Stimulated activated CD8-positive, alpha-beta memory T cell treated with anti-CD3 and anti-CD28 coated beads, Interleukin-4, amount 100 ng/mL, for 4 hours (primary cell): ENCODE measurements at places on chromosomes 1 and 21.

GRCh38 chr1:12629985-12630760 is 12.2 kb upstream of the DHRS3 start:
- no peak for DNase-seq

DNA sequence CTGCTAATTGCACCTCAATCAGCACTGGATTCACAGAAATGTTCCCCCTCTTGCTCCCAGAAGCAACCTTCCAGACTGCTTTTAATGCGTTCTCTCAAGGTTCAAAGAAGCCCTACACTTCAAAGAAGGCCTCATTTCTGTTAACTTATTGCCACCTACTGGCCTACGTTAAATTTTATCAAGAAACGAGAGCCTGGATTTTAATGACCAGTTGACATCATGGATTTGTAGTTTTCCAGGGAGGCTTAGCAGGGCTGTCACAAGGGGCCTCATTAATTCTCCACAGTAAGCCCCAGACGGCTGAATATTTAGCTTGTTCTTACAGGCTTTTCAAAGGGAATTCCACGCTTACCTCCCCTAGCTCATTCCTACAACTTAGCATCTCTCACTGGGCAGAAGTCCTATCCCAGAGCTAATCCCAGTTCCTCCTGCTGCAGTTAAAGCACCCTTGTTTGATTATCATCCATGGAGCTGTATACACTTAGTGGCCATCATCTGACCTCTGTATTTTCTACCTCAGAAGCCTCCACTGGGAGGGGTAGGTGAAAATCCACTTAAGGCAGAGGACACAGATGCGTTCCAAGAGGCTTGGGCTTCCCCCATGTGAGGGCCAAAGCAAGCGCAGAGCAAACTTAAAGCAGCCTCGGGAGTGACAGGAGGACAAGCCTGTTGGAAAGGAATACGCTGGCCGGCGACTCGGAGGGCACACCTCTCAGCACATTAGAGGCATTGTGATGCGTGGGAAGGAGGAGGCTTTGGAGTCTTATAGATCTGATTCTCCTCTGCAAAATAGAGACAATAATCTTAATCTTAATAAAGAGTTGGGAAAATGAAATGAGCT is 32.2 kb upstream of the CYP4X1 start:
- no peak for DNase-seq

DNA sequence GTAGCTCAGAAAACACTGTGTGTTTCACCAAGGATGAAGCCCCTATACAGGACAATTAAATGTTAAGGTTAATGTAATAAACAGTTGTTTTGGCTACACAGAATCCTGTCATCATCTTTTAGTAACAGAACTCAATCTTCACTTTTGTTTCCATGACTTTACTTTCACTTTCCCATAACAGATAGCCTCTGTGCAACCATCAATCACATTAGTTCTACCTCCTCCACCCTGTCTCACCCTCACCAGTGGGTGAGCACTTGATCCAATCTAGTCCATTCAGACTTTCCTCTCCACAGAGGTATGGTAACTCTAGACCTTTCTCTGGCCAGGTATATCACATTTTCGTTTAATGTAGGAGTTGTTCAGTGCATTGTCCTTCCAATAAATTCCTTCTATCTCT is 1018.5 kb downstream of the ADGRL2 start:
- DNase-seq = no peak

DNA sequence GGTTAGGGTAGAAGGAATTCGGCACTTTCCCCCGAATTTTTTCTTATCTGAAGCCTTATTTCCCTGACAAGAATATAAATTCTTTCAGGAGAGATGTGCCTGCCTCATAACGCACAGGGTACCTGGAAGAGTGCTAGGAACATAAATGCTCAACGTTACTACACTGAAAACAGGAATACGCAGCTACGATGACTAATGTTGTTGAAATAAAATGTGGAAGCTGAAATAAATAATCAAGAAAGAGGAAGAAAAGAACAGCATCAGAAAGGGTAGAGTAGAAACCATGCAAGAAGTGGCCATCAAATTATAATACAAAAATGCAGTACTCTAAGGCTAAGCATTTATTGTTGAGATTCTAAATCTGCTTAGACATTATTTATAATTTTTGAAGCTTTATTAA is 33.9 kb downstream of the SLC66A1 start:
- no peak for DNase-seq

GRCh38 chr1:37152491-37152890 is 118.2 kb upstream of the GRIK3 start:
- no peak for DNase-seq

- no peak for DNase-seq
Measured at GRCh38 chr1:159009704-159010361, at the start of gene IFI16. Gene IFI16 (plus strand): TSS chr1:159009907. CDS start chr1:159014681, 4,774 bp downstream.

DNA sequence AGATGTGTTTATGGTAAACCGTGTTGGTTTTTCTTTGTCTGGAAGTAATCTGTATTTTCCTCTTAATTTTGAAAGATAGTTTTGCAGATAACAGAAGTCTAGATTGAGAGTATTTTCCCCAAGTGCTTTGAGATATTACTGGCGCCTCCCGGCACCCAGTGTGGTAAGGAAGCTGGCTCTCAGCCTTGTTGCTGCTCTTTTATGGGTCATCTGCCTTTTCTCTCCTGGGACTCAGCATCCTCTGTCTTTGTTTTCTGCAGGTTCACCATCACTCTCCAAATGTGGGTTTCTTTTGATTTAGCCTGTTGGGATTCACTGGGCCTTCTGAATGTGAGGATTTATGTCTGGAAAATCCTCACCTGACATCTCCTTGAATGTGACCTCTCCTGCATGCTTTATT is 37.4 kb downstream of the POFUT2 start:
- DNase-seq = no peak

GRCh38 chr1:179016706-179017382 is 8.8 kb upstream of the FAM20B start:
- DNase-seq = no peak

GRCh38 chr1:233102341-233102740 is 151.9 kb downstream of the NTPCR start:
- no peak for DNase-seq

GRCh38 chr1:107914119-107914765 is 50.7 kb downstream of the VAV3 start:
- no peak for DNase-seq

DNA sequence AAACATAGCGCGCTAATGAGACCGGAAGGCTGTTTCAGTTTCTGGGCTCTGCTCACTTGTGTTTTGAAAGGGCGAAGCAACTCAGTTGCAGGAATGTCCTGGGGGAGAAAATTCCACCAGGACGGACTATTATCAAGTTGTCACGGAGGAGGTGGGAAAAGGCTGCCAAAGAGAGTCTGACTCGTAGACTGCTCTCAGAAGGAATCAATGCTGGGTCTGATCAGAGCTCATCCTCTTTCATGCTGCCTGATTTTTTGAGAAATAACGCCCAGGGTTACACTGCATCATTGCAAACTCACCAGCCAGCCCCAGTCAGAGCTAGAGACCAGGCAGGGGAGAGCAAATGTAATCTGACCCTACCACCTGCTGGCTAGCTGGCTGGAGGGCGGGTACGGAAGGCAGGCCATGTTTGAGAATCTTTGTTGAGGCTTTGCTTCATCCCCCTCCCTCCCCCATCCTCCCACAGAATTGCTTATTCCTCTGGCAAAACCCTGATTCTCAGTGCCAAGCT is 36.4 kb upstream of the BCL9 start:
- DNase-seq = no peak

DNA sequence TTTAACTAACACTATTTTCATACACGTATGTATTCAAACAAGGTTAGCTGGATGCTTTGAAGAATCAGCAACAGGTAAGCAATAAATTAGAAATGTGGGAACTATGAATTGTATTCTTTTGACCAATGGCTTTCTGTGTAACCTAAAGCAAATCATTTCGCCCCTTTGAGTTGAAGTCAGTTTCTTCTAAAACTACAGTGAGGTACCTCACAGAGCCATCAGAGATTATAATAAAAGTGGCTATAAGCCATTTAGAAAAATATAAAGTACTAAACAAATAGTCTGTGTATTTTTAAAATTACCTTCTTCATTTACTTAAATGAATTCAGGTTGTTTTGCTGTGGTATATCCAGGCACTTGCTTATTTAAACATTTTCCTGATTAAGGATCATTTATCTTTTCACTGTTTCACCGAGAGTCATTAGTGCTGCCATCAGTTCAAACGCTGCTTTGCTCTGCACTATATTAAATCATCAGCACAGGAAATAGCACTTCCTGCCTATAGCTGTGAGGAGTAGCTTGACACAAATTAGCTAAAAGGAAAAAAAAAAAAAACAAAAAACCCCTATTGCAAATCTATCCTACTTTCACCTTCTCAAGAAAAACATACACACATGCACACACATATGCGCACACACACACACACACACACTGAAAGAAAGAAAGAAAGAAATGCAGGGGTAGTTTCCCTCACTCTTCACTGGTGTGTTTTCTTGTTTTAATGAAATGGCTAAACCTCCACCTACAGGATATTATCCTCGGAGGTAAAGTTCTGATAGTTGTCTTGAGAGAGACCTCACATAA is 39.8 kb upstream of the C1orf105 start:
- DNase-seq = no peak

DNA sequence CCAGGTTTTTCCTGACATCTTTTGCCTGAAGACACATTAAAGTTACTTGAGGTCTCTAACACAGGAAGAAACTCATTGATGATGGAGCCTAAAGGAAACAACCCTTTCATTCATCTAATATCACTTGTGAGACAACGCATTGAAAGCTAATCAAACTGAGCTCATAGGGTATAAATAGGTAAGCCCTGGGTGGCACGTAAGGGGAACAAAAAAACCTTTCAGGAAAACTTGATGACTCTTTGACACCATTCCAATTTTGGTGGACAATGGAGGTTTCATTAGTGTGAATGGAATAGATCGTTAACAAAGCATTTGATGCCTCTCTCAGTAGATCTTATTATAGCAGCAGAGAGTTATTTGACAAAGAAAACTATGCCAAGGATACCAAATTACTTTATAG is 80.7 kb upstream of the DUSP10 start:
- no peak for DNase-seq

- no peak for DNase-seq
Measured at GRCh38 chr1:204836856-204837255, 33.8 kb upstream of the NFASC start.

- DNase-seq = no peak
Measured at GRCh38 chr1:64199154-64199553, 4.3 kb upstream of the UBE2U start.

DNA sequence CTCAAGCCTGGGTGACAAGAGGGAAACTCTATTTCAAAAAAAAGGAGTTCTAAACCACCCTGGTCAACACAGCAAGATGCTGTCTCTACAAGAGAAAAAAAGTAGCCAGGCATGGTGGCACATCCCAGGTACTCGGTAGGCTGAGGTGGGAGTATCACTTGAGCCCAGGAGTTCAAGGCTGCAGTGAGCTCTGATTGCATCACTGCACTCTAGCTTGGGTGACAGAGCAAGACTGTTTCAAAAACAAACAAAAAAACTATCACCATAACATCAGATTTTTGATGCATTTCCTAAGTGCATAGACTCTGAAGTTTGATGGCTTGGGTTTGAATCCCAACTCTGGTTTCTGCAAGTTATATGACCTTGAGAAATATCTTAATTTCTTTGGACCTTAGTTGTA is 9.6 kb downstream of the ELOA start:
- DNase-seq = no peak

DNA sequence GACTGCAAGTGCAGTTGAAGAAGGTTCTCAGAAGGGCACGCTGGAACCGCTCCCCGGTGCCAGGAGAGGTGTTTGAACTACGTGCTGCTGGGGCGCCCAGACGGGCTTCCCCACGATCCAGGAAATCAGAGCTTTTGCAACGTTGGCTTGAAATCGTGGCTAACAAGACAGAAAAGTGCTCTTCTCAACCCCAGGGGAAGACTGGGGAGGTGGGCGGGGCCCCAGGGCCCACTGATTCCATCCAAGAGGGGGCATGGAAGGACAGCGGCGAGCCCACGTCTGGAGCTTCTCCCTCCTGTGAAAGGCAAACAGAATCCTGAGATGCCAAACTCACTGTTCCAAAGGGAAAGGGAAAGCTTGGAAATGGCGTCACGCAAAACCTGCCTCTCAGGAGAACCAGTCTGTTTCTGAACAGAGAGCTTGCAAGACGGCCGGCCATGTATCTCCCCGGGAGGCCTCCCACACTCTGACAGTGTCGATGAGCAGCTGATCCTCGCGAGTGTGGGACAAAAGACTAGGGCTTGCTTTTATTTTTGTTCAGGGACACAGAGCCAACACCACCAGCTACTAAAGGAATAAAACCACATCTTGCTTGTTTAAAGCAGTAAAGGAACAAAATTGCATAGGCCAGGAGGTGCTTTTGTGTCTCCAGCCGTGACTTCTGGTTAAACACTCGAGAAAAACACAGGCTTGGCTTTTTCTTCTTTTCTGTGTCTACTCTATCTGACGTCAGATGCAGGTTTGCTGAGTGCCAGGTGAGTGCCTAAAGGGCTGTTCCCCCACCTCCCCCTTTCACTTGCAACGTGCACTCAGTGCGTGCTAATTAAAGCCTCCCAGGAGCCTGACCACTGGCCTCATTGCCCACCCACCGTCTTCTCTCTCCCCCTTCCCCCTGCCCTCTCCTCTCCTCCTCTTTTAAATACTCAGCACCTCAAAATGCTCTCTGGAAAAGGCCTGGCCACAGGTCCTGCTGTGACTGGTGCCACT is 41.5 kb downstream of the LRRC3 start:
- DNase-seq = no peak

DNA sequence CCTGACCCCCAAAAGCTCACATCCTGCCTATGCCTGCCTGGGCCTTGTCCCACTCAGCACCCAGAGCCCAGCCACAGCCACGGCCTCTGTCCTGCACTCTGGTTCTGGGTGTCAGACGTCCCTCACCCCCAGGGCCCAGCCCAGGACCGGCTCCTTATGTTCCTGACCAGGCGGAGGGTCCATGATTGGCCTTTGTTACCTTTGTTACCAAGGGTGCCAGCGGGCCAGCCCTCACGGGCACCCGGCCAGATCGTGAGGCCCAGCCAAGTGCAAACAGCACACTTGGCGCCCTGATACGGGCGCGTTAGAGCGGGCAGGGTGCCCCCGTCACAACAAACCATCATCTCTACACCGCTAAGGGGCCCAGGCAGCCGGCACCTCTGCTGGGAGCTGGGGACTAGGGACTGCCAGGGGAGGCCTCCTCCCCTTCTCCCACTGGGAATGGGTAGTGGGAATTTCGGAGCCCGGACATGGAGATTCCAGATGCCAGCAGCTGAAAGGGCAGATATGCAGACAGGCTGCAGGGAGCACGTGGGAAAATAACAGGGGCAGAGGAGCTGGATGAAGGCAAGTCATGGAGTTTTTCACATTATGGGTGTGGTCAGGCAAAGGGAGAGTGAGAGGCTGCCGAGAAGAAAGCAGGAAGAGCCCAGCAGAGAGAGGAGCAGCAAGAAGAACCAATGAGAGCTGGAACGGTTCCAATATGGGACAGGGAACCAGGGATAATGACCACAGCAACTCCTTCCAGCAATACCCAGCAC is 22.1 kb downstream of the HSPG2 start:
- no peak for DNase-seq

- no peak for DNase-seq
Measured at GRCh38 chr1:211601982-211602670, 23.2 kb upstream of the SLC30A1 start.

GRCh38 chr21:31363720-31364119 is 19.7 kb upstream of the TIAM1 start:
- no peak for DNase-seq

GRCh38 chr1:34162852-34163766 is 1.9 kb downstream of the CSMD2 start:
- no peak for DNase-seq

- DNase-seq = no peak
Measured at GRCh38 chr21:46035809-46036695, 54.5 kb downstream of the COL6A1 start.

- DNase-seq = no peak
Measured at GRCh38 chr1:153929426-153929825, 6.7 kb upstream of the GATAD2B start.
